NCI-H82 (cell line): ENCODE measurements at places on chromosomes 4 and X.
A peak's percentile ranks its signal among the peaks of the same experiment; 100 is the strongest.

DNA sequence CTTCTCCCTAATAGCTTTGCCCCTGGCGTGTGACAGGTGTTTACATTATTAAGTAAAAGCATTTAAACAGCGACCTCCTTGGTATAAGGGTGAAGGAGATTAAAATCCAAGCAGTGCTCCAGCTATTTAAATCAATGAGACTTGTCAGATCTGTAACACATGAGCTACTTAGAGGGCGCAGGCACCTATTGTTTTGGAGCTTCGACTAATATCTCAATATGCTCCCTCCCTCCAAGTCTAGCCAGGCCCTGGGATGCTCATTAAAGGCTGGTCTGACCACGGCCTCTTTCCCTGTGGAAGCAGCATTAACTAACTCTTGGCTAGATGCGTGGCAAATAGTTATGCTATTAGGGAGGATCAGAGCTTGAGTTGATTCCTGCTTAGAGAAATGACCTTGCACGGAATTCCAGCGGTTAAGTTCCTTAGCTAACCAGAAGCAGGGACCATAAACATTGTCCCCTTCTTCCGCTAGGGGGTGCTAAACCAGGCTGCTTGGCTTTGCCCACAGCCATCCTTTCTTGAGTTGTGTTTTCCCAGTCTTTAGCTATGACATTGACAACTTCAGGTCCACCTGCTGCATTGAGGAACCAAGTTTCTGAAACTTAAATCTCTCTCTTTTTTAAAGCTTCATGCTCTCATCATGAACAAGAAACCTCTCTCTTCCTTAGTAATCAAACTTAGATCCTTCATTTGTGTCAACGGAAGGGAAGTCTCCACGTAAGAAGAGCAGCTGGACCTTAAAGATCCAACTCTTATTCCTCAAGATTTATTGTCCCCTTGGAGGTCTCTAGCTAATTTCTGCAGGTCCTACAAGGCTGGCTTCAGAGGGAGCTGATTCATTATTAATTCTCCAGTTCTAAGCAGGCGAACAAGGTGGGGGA is 80.7 kb upstream of the IGFBP7 start:
- peak; percentile 96 for DNase-seq

DNA sequence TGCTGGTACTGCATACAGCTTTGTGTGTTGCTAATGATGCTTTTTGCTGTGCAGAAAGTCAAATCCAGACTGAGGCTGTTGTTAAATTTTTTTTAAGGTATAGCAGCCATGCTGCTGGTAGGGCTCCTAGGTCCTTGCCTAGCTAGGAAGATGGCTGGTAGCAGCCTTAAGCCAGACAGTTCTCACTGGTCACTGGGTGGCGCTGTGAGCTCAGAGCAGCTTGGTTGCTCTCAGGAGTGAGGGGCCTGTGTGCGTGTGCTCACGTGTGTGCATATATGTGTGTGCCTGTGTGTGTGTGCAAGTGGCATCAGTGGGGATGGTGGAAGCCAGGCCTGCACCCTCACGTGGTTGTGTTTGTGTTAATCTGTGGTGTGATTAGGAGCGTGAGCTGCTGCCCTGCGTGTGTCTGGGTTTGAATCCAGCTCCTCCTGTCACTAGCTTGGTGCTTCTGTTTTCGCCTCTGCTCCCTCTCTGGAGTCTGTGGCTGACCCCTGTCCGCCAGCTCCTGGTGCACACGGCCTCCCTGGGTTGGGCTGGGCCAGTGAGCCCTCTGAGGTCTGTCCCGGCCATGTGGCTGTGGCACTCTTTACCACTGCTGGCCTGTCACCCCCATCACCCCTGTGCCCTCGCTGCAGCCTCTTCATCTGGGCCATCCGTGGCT is 46.1 kb downstream of the SORCS2 start:
- peak; percentile 32 for DNase-seq

DNA sequence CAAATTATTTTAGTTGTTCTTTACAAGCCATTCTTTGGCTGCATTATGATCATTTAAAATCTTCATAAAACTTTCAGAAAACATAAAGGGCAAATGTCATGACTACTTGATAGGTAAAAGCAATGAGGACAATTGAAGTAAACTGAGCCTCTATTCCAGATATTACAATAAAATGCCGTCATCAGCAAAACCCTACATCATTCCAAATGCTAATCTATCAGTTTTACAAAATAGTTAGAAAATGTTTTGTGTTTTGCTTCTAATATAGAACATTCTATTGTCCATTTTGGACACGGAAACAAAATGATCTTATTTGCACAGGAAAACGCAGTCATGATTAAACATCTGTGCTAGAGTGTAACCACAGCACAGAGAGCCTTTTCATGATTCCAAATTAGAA is 1330.6 kb upstream of the ADGRL3 start:
- no peak for DNase-seq

DNA sequence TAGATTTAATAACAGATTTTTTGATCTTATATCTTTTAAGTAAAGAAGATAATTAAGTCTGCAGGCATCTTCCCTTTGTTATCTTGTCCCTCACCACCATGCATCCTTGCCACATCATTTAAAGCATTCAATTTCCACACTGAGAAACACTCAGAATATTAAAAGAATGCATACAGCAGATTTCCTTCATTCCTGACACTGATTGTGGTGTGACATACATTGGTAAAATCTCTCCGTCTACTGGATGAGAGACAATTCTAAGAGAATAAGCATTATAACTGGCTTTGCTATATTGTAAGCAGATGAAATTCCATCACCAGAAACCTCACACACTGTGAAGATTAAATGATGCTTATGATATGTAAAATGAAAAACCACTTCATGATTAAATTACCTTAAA is 97.4 kb upstream of the TRPC5OS start:
- DNase-seq: no peak

- DNase-seq: no peak
Measured at GRCh38 chr4:84678976-84679744, 96.2 kb downstream of the CDS1 start.

DNA sequence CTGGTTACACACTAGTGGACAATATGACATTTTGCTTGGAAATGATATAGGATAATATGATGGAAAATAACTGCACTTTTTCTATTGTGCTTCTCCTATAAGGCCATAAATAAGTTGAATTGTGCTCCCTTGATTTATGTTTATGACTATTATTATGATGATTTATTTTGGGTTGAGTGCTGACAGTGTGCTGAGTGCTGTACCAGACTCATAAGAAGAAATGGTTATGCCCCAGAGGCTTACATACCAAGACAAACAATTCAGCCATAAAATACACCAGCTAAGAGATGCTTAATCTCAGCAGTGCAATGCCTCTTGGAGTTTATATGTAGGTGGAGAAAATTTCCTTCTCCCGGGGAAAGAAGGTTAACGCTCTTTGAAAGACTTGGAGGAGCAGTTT is 199.8 kb upstream of the NOCT start:
- DNase-seq: no peak

DNA sequence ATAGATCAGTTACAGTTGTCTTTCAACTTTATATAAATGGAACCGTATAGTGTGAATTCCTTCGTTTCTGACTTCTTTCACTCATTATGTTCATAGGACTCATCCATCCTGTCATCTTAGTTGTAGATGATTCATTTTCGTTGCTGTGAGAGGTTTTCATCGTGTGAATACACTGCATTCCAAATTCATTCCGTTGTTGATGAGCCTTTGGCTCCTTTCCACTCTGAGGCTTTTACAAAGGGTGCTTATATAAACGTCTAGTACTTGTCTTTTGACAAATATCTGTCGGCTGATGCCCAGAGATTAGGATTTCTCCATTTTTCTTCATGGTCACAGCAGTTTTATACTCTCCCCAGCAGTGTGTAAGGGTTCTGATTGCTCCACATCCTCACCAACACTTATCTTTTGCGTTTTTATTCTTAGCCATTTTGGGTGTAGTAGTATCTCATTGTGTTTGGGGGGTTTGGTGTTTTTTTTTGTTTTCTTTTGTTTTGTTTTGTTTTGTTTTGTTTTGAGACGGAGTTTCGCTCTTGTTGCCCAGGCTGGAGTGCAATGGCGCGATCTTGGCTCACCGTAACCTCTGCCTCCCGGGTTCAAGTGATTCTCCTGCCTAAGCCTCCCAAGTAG is 48.6 kb downstream of the LRP2BP start:
- no peak for DNase-seq

- peak; percentile 47 for DNase-seq
Measured at GRCh38 chr4:80532674-80533333, 197.3 kb downstream of the CFAP299 start.

DNA sequence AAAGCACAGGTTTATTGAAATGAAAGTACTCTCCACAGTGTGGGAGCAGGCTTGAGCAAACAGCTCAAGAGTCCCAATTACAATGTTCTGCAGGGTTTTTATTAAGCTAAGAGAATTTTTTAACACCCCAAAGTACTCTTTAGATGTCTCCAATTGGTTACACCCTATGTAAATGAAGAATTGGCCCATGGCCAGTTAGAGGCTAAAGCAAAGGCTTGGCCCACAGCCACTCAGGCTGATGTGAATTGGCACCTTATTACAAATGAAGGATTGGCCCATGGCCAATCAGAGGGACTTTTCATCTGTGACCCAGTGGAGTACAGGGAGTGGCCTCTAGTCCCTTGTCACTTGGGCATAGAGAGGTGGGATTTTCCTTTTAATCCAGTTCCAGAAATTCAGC is 30.1 kb upstream of the IQCM start:
- DNase-seq: peak; percentile 4

DNA sequence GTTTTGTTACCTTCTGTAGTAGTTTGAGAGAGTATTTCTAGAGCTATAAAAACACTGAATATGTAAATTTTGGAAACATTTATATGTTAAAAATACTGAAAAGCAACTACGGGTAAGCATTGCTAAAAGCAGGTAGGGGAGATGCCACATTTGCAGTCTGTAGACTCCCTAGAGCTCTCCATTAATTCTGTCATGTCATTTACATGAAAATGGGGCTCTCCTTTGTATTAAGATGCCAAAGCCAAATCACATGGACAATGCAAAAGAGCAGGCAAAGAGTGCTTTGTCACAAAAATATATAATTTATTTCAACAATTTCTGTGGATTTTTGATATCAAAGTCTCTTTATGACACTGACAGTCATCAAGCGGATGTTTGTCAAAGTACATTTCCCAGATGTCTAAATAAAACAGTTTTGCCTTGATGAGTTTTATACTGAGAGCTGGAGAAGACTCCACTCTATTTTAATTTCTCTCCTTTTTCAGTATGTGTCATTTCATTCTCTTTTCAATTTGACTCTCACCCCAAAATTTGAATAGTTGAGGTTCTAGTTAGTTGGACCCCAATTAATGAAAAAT is 51.8 kb downstream of the LDB2 start:
- DNase-seq: no peak

DNA sequence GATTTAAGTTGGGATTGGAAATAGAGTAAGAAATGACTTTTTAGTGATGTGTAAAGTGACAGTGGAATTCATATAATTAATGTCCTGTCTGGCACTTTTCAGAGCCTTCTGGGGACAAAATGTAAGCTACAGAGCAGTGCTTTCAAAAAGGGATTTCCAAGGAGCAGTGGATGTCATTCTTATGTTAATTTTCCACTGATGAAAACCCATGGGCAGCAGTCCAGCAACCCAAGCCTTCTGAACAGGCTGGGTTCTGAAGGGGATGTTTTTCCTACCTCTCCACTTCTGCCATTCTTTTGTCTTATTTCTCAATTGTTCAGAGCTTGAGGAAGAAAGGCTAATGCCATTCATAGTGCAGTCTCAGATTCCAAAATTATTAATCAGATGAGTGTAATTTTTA is 717.6 kb upstream of the HS3ST1 start:
- DNase-seq: no peak

GRCh38 chr4:184850018-184850417 is 24.2 kb upstream of the ACSL1 start:
- no peak for DNase-seq

GRCh38 chr4:37964734-37965457 is 4.7 kb downstream of the PTTG2 start:
- DNase-seq: no peak

GRCh38 chr4:152364383-152364782 is 171.5 kb downstream of the FBXW7 start:
- DNase-seq: no peak

- DNase-seq: no peak
Measured at GRCh38 chr4:71558248-71558647, 219.4 kb downstream of the SLC4A4 start.

GRCh38 chr4:13615161-13615560 is 12.4 kb downstream of the BOD1L1 start:
- no peak for DNase-seq

DNA sequence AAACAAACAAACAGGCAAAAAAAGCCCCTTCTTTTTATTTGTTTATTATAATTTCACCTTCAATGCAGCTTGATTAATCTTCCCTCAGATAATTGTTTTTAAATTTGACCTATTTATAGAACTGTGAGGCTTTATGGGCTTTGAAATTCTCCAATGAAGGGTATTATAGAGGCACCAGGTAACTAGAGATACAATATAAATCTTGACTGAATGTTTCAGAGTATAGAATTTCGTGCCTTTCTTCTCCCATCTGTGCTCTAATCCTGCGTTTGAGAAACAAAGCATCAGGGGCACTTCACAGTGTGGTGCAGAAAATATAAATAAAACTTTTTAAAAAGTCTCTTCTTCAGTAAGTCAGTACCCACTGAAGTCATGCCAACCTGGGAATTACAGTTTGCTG is 120.9 kb downstream of the ANKRD50 start:
- peak; percentile 20 for DNase-seq

- no peak for DNase-seq
Measured at GRCh38 chr4:138796761-138797160, 218.8 kb upstream of the NOCT start.

DNA sequence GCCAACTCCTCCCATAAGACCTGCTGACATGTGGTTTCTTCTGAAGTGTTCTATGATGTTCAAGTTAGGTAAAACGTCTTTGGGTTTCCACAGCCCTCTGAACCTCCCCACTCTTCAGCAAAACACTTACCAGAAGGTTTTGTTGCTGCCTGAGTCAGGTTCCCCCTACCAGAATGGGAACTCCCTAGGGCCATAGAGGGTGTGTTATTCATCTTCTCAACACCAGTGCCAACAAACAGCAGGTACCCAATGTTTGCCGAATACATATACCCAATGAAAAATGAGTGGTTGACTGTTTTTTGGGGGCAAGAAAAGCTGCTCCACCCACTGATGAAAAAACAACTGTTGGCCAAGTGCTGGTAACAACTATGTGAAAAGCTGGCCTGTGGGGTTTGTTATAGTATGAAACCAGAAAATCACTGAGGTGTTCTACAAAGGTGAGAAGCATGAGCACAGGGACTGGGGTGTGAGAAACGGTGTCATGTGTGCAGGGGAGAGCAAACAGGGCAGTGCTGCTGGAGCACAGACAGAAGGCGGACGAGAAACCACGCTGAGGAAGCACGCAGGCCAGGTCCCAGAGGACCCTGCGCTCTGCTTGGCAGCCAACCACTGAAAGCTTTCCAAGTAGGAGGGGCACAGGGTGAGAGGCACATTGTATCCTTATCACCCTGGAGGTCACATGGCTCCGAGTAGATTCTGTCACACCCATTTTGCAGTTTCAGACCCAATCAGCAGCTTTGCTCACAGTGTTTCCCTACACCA is 28.8 kb downstream of the ATP8A1 start:
- DNase-seq: no peak

- no peak for DNase-seq
Measured at GRCh38 chr4:159173886-159174285, 71.0 kb downstream of the RAPGEF2 start.

DNA sequence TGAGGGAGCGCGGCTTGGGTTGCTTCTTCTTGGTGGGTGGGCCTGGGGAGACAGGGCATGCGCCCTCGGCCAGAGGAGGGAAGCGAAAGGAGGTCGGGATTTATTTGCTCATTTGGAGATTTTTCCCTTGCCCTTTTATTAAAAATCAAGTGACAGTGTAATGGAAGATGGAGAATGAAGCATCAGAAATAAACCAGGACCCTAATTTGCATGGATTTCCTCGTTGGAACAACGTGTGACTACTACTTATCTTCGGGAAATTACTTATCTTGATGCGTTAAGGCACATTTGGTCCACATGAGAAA is 709 bp upstream of the CLOCK start:
- no peak for DNase-seq
